ENCODE measurements at places on chromosomes 4 and X.
A peak's percentile ranks its signal among the peaks of the same experiment; 100 is the strongest.

DNA sequence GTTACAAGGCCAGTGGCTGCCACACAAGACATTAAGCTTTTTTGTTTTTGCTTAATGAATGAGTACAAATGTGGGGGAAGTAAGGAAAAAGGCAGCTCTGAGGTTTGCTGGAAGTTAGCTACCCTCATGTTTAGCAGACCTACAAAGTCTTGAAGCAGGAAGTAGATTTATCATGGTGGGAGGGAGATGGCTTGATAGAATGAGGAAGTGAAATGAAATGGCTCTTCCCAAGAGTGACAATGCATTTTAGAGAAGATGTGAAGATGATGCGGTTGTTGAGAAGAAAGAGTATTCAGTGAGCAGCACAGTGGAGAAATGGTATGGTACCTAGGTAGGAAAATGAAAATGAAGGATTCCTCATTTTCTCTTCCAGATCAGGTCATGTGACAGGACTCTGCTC lies 108.0 kb downstream of the SLIT2 start:
- no peak for DNase-seq

- no peak for DNase-seq
Measured at GRCh38 chrX:153771415-153772315, 7.6 kb downstream of the PLXNB3 start.

GRCh38 chr4:38935391-38936073 lies 67.9 kb downstream of the FAM114A1 start:
- no peak for DNase-seq

GRCh38 chrX:138006180-138006579 lies 440.3 kb downstream of the ZIC3 start:
- DNase-seq: no peak

DNA sequence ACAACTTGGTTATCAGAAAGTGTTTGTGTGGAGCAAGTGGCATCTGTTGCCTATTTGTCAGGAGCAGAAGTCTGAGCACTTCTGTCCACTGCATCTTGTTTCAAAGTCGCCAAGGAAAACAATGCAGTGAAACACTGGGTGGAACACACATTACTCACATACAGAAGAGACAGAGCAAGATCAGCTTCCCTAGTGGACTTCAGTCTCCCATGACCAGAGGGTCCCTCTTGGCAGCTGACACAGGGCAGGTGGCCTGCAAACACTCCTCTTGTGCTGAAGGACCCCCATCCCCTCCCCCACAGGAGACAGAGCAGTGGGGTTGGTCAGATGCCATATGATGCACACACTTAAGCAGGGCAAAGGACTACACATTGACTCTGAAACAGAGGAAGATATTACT lies 3.6 kb upstream of the BBS12 start:
- DNase-seq: no peak

DNA sequence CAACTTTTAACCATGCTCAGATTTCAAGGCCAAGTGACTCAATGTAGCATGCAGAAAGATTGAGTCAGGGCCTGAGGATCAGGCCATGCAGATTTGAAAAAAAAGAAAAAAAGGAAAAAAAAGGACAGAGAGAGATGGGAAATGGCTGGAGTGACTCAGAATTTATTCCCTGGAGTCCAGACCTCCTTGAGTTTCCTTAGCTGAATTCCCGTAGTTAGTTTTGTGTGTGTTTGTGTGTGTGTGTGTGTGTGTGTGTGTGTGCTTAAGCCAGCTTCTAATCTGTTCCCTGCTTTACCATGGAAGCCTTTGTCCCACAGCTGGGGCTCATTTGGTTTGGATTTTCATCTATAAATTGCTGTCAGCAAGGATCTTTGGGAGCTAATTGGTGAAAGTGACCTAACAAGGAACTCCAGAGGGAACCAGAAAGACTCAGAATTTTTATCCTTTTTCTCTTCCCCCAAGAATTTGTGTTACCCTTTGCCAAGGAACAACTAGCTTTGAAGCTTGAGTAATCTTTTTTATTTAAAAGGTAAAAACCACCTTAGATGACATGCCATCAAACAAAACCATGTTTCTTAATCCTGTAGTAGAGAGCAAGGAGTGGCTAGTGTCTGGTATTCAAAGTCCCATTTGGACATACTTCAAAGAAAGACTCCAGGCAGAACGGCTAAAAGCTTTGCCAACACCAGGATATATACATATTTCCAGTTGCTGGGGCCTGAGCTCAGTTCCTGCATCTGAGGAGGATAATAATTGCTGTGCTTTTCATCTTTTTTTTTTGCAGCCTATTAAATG lies 109.0 kb upstream of the DDIT4L start:
- peak; percentile 98 for DNase-seq

DNA sequence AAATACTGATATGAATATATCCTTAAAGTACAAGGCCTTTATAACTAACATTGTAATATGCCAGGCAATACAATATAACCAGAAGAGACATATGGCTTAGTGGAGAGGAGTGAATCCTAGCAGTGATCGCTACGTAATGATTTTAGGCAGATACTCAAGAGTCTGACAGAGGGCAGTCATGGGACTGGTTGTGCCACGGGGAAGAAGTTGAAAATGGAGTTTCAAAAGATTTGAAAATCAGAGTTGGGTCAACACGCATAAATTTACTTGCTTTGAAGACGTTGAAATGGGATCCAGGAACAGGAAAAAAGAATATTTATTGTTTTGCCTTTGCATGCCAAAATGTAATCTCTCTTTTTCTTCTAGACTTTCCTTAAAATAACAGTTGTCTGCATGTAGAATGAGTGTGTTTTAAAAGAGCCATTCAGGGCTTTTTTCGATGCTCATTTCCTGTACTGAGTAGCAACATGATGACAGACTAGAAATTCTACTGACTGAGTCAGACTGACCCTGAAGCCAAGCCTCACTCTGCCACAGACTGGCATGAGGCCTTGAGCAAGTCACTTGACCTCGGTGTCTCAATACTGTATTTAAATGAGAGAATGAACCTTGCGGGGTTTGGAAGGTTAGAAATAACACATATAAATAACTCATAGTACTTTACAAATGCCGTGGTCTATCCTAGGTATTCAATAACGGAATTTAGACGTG lies 8.1 kb upstream of the SMS start:
- DNase-seq: peak; percentile 58

- DNase-seq: no peak
Measured at GRCh38 chr4:5014007-5014682, 5.1 kb downstream of the CYTL1 start.

- no peak for DNase-seq
Measured at GRCh38 chr4:2297606-2298531, 36.0 kb upstream of the MXD4 start.

DNA sequence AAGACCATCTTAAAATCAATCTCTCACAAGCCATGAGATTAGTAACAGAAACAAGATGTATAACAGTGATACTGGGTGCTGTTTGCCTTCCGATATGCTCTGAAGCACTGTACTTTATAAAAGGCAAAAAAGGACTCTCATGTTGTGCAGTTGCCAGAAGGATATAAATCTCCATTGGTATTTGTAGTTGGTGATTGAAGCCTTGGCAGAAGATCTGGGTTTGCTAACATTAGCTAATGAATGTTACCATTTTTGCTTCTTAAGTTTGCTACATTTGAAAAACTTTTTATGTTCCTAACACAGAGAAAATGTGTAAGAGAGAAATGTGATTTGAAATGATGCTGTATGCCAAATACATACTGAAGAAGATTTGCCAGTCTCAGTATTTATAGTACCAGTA lies 44.4 kb downstream of the RAP1GDS1 start:
- peak; percentile 34 for DNase-seq

DNA sequence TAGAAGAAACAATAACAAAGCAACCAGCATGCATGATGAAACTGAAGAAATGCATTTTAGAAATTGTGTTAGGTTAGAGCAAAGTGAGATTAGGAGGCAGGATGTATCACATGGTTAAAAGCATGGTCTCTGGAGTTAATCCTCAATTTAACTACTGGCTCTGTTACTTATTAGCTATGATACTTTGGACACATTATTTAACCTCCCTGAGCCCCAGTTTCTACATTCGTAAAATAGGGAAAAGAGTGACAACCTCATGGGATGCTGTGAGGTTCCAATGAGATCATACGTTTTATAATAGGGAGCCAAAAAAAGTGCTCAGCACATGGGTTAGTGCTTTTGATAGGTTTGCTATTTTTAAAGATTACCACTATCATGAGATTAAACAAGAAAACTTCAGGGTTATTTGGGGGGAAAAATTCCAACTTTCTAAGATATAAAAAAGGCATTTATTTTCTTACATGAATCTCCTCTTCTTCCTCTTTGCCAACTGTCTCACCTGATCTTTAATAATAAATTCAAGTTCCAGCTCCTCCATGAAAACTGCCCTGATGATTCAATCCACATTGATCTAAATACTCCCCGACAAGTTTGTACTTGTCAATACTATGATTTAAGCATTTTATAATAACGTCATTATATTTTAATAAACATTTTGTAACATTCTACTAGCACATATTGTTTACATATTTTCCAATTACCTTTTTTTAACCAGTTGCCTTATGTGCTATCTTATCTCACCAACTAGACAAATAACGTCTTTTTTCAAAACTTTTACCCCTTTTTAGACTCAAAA lies 4.6 kb downstream of the SEC31A start:
- no peak for DNase-seq

- no peak for DNase-seq
Measured at GRCh38 chr4:185082561-185082960, 60.5 kb upstream of the SLC25A4 start.

GRCh38 chr4:163048447-163048846 lies 118.2 kb downstream of the NAF1 start:
- no peak for DNase-seq

DNA sequence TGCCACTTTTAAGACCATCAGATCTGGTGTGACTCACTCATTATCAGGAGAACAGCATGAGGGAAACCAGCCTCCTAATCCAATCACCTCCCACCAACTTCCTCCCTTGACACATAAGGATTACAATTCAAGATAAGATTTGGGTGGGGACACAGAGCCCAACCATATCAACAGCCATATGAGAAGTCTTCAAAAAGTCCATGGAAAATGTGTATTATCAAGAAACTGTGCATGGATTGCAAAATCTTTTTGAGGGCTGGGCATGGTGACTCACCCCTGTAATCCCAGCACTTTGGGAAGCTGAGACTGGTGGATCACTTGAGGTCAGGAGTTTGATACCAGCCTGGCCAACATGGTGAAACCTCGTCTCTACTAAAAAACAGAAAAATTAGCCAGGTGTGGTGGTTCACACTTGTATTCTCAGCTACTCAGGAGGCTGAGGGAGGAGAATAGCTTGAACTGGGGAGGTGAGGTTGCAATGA lies 17.8 kb upstream of the RPL39 start:
- no peak for DNase-seq

DNA sequence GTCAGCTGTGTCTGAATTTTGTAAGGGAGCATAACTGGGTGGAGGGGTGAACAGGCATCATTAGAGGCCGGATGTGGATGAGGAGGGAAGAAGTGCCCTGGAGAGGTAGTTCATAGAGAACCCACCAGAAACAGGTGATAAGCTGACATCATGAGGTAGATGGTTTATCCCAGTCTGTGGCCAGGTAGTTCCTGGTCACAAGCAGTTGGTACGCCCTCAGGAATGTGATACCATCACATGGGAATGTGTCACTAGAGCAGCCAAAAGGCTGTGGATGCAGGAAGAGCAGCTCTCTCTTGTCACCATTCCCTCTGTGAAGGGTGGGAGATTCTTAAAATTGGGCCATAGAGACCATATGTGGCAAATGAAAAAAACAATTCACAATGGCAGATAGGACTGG lies 21.9 kb downstream of the MSN start:
- no peak for DNase-seq

GRCh38 chrX:25207803-25208475 lies 192.2 kb upstream of the ARX start:
- no peak for DNase-seq

- DNase-seq: no peak
Measured at GRCh38 chrX:38636949-38637819, 75.8 kb downstream of the TSPAN7 start.

DNA sequence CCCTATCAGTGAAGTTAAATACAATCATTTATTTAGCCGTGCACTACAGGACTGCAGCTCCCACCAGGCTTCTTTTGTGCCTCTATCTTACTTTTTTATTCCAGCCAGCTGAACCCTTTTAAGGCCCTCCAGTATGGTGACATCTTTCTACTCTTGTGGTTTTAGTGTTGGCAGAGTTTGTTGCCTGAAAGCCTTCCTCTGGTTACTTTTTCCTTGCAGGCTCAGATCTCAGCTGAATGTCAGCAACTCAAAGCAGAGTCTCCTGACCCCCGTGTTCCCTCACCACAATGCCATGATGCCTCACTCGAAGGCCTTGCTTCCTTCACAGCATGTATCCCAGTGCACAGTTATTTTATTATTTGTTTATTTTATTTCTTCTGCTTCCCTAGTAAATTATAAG lies 818.9 kb upstream of the LCORL start:
- no peak for DNase-seq

- no peak for DNase-seq
Measured at GRCh38 chr4:124000233-124000632, 603.6 kb downstream of the SPRY1 start.

DNA sequence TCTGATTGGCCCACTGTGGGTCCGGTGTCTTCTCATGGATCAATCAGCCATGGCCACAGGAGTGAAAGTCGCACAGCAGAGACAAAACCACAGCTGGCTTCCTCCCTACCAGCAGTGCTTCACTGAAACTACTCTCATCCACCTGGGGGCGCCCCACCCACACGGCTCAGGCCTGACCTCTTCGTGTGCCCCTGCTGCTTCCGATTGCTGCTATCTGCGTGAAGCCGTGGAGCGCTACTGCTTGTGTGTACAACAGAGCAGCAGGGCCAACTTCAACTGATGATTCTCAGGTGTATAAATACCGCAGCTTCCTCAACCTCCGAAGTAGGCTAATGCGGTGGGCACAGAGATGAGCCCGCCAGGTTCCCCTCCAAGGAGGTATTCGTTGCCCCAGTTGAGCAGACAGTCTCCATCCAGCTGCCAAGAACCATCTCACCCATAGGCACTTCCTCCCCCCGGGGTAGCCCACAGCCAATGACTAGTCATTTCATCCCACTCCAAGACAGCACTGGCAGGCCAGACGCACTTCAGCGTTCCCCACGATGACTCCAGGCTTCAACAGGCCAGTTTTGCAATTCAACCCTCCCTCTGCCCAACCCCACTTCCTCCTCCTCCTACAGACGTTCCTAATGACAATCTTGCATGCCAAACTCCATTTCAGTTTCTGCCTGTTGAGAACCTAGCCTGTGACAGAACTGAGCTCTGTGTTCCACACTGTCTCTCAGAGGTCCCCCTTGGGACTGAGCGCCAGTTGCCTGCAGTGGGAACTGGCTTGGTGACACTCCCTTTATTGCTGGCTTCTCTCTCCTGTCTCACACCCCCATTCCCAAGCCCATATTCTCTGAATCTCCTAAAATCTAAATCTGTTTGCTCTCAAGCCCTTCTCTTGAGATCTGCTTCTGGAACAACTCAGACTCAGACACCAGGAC lies 41.3 kb upstream of the ATP6AP2 start:
- no peak for DNase-seq

GRCh38 chr4:79575709-79576428 lies 167.8 kb upstream of the GK2 start:
- no peak for DNase-seq

DNA sequence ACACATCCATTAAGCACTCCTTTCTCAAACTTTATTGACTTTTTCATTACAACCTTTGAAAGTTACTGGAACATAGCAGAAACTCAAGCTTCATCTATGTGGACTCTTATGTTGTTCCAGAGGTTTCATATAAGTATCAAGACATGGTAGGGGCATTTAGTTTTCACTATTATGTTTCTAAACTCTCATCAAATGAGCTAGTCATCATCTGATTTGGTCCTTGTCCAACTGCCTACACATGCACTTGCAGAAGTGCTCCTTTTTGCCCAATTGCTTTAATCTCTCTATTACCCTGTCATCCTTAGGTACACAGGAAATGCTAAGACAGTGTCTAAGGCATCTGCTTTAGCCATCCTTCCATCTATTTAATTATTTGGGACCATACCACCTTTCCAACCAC lies 42.2 kb upstream of the EPGN start:
- no peak for DNase-seq

All from fibroblast of skin of left quadriceps (primary cell).